ENCODE measurements at places on chromosomes 16 and 17. TPM values are rescaled to one million over a fixed set of nuclear protein-coding genes. Genes with fewer than 3 reads are reported as not detected.

DNA sequence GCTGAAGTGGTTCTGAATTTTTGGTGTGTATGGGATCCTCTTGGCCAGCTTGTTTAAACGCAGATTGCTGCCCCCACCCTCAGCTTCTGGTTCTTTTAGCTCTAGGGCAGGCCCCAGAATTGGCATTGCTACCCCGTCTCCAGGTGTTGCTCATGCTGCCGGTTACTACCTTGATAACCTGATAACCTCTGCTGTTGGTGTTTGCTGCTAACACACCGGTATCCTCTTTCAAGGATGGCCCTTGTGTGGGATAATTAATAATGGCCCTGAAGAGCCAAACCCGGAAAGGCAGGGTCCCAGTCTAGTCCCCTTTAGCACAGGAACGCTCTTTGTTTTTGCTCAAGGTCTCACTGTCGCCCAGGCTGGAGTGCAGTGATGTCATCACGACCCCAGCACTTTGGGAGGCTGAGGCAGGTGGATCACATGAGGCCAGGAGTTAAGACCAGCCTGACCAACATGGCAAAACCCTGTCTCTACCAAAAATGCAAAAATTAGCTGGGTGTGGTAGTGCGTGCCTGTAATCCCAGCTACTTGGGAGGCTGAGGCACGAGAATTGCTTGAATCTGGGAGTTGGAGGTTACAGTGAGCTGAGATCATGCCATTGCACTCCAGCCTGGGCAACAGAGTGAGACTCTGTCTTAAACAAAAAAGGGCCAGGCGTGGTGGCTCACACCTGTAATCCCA lies 1.3 kb upstream of the ST3GAL2 start:
- no peak for DNase-seq

- DNase-seq: no peak
Observed at GRCh38 chr17:38469875-38470274, 41.6 kb downstream of the ARHGAP23 start.

- DNase-seq: no peak
Observed at GRCh38 chr17:65690626-65691310, 129.3 kb upstream of the AXIN2 start.

DNA sequence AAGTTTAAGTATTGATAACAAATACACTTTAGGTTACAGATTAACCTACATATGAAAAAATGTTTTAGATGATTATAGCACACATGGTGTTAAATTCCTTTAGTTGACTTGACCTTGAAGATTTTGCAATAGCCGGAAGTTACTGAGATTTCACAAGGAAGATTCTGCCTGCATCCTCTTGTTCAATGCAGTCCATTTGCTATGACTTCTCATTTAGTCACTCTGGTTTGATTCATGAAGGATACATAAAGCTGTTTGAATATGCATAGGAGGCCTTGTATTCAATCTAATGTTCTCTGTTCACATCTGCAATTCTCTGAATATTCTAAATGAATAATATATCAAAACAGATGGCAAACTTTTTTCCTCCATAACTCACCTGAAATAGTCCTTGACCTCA lies 870.2 kb upstream of the GOT2 start:
- no peak for DNase-seq

DNA sequence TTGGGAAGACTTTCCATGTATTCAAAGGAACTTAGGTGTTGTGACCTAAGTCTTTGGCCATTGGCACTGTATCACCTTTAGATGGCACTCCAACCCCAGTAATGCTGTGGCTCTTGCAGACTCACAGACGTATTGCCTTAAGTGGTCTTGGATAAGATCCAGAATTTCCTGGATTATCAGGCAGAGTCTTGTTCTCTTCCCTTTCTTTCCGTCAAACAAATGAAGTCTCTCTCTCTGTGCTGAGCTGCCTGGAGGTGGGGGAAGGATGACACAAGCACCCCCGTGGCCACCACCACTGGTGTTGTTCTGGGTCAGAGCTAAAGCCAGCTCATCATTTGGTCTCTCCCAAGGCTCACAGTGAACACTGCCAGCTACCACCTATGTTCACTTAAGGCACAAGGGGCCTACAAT lies 789.9 kb upstream of the KIF2B start:
- DNase-seq: peak; percentile 75

Gene RAB11FIP4
- total RNA-seq: 90.3 TPM

DNA sequence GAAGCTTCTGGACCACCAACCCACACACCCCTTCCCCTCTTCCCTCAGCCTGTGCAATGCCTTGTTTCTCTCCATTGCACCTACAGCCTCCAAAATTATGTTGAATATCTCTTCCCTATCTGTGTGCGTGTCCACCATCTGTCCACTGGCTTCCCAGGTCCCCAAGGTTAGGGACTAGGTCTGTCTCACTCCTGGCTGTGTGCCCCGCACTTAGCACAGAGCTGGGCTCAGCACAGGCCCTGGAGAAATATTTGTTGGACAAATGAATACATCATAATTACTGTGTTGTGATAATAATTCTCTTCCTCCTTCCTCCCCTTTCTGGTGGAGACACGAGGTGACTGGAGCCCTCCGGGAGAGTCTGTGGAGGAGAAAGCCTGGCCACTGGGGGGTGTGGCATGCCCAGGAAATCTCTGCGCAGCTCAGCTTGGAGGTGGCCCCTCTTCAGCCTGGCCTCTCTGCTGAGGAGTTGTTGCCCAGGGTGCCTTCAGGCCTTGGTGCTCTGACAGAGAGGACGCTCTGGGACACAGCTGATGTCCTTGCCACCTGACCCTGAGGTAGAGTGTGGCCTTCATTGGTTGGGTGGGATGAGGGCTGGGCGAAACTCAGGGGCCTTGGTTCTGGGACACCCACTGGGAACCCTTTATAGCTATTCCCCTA lies 3.3 kb upstream of the BRD7 start:
- no peak for DNase-seq

Gene OTOP2
- total RNA-seq: not detected

Gene C1QTNF1
- total RNA-seq: 19.9 TPM

DNA sequence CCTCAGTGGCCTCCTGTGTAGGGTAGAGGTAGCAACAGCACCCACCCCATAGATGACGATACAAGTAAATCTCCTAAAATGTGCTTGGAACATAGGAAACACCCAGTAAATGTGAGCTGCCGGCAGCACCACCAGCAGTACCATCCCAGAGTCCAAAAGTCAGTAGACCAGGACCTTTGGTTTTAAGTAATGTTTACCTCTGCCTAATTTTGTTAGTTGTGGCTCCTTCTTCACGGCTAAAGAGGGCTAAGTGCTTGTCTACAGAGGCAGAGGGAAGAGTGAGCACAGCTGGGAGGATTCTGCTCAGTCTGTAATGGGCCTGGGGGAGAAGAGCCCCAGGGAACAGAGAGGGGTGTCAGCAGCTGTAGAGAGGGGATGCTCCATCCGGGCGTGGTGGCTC lies 91.3 kb upstream of the FBXO47 start:
- DNase-seq: no peak

GRCh38 chr16:84220851-84221250 lies 19.0 kb downstream of the KCNG4 start:
- no peak for DNase-seq

Gene ZNF205
- 13.5 TPM for total RNA-seq

DNA sequence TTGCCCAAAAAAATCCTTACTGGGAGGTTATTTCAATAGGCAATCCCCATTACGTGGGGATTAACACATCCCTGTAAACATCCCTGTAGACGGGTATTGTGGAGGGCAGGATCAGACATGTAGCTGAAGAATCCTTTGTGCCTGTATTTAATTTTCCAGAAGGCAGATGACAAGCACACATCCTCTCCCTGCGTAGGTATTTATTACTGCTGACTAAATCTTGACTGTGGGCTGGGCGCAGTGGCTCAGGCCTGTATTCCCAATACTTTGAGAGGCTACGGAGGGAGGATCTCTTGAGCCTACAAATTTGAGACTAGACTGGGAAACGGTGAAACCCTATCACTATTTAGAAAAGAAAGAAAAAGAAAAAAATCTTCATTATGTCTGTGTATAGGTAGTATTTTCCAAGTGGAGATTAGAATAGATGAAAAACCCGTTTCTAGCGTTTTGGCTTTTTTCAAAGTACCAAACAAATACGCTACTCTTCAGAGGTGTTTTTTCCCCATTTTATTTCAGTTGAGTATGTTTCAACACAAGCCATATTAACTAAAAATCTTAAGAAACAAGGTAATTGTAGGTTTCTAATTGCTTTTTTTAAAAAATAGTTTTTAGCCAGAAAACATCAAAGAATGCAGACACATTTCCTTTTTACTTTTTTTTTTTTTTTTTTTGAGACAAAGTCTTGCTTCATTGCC lies 1.5 kb upstream of the MARF1 start:
- DNase-seq: peak; percentile 72
